Left lung (tissue), 14 donors: ENCODE measurements at places on chromosomes 1 and 21. TPM values are rescaled to one million over a fixed set of nuclear protein-coding genes. Genes with fewer than 3 reads are reported as not detected.

The SRRM1 gene
- 120 TPM for total RNA-seq

The CHD5 gene
- total RNA-seq = 0.03 TPM

The GBP3 gene
- total RNA-seq = 31.0 TPM

The KCNC4 gene
- 7.7 TPM for total RNA-seq

The RHOU gene
- 18.7 TPM for total RNA-seq

The LEFTY1 gene
- 0.61 TPM for total RNA-seq

The AKIRIN1 gene
- 47.5 TPM for total RNA-seq
